ENCODE measurements at places on chromosomes 11 and 22.

DNA sequence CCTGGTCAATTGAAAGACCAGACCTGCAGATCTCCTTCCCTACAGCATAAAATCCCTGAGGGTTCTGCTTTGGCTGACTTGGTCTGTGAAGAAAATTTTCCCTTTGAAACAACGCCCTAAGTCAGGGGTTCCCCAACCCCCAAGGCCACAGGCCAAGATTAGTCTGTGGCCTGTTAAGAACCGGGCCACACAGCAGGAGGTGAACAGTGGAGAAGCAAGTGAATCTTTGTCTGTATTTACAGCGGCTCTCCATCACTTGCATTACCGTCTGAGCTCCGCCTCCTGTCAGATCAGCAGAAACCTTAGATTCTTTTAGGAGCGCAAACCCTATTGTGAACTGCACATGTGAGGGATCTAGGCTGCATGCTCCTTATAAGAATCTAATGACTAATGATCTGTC is 38.2 kb downstream of the CCDC83 start:
- DNase-seq: no peak

GRCh38 chr11:123145220-123145619 is 49.8 kb downstream of the CLMP start:
- peak; percentile 55 for DNase-seq

- DNase-seq: peak; percentile 61
Measured at GRCh38 chr22:29369460-29369859, 18.9 kb downstream of the AP1B1 start.

DNA sequence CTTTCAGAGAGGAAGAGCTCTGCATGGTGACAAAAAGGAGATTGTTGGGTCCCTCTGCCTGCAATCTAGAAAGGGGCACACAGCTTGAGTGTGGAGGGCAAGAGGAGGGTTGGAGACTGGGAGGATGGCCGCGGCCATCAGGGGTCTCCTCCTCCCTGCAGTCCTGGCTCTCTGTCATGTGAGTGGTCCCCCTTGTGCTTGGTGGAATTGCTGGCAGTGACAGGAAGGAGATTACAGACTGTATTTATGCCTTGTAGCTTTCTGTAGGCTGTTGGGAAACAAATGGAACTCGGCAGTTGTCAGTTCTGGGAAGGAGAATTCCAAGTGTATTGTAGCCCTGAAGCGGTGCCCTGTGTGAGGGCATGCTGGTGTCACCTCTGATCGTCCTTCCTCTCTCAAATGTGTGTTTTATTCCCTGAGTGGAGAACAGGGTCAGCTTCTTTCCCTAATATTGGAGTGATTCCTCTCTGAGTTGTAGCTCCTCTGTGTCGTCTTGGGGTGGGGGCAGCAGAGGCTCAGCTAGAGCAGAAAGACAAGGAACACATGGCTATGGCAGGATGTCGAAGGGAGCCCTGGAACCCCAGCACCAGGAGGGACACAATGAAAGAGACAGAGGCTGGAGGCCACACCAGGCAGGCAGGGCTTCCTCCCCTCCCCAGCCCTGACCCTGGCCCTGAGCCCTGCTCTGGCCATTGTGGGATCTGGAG is 163.1 kb downstream of the PKNOX2 start:
- no peak for DNase-seq

DNA sequence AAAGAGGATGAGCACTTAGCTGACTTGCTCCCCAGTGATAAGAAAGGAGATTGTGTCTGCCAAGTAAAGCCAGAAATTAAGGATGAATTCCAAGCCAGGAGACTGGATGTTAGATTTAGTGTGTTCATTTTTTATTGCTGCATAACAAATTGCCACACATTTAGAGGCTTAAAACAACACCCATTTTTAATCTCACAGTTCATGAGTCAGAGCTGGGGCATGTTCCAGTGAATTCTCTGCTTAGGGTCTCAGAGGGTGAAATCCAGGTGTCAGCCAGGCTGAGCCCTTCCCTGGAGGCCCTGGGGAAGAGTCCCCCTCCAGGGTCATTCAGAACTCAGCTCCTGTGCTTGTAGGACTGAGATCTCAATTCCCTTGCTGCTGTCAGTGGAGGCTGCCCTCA is 352.8 kb downstream of the BUD13 start:
- peak; percentile 28 for DNase-seq

DNA sequence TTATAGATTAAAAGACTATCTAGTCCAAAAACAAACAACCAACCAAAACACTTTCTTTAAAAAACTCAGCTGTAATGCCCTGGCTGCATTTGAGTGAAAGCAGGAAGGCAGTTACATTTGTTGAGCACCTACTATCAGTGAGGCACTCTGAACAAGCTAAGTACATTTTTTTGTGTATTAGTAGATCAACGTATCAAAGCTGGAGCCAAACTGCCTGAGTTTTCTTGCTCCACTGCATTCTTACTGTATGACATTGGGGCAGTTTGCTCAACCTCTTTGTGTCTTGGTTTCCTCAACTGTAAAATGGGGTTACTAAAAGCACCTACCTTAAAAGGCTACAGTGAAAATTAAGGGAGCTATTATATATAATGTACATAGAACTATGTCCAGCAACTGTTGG is 22.0 kb downstream of the COA4 start:
- DNase-seq: peak; percentile 12

- DNase-seq: no peak
Measured at GRCh38 chr11:73077454-73077853, 64.7 kb downstream of the FCHSD2 start.

Data from fibroblast of upper back skin (primary cell).